ENCODE measurements at places on chromosomes 4 and X.

DNA sequence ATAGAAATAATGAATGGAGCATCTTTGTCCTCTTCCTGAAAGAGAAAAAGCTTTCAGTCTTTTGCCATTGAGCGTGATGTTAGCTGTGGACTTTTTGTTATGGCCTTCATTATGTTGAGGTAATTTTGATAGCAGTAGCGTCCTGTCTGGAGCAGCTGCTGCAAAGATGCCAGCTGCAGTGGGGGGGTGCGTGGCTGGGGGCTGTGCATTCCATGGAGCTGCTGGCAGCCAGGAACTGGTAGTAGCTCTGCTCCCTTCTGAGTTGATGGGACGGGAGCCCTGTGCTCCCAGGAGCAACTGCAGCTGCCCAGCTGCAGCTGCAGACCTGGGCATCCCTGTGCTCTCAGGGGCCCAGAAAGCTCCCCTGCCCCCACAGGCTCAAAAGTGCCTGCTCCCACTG lies 50.4 kb downstream of the CCDC160 start:
- no peak for DNase-seq

- no peak for DNase-seq
Measured at GRCh38 chrX:1213971-1214370, 1.5 kb upstream of the CRLF2 start.

DNA sequence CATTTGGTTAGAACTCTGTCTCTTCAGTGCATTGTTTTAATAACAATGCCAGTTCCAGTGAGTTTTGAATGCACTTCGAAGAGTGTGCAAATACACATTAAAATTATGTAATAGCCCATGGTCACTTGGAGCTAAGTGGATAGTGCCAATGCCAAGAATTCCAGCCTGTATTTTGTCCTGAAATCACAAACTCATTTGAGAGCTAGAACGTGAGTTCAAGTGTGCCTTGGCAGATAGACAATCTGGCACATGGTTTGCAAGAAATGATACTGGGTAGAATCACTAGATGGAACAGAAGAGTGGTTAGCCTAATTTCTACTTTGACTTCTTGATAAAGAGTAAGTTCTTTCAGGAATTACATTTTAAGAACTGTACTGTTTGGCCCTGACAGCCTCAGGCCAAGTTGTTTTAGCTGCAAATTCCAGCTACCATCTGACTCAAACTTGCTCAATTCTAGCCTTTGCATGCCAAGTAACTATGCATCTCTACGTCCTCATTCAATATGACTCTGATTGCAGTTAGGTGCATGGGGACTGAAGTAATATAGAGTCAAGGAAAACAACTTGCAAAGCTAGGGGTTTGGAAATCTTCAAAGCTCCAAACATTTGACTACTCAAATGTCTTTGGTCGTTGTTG lies 131.9 kb upstream of the SMIM31 start:
- DNase-seq: no peak

- DNase-seq: no peak
Measured at GRCh38 chrX:15755091-15755490, 17.0 kb downstream of the CA5B start.

DNA sequence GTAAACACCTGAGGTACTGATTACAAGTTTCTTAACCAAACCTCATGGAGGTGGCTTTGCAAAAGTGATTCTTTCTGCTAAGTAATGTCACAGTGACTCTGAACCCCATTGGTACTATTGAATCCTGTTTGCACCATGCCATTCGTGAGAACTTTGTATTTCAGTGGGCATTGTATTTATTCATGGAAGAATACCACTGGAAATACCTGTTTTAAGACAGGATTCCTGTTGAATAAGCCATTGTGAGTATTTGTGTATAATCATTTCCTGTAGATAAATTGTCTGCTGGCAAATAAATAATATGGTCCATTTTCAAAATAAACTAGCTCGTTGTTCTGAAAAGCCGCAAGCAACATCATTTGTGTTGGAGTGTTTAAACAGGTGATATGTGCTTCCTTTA lies 136.4 kb upstream of the GUCY1A1 start:
- DNase-seq: no peak

DNA sequence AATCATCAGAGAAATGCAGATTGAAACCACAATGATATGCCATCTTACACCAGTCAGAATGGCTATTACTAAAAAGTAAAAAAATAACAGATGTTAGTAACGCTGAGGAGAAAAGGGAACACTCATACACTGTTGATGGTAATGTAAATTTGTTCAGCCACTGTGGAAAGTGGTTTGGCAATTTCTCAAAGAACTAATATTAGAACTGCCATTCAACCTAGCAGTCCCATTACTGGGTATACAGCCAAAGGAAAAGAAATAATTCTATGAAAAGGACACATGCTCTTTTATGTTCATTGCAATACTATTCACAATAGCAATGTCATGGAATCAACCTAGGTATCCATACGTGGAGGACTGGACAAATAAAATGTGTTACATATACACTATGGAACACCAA lies 566.3 kb downstream of the STPG2 start:
- DNase-seq: no peak

GRCh38 chr4:184032091-184032490 lies 127.0 kb downstream of the STOX2 start:
- no peak for DNase-seq

- DNase-seq: no peak
Measured at GRCh38 chrX:97743014-97743413, 859.3 kb downstream of the RPA4 start.

DNA sequence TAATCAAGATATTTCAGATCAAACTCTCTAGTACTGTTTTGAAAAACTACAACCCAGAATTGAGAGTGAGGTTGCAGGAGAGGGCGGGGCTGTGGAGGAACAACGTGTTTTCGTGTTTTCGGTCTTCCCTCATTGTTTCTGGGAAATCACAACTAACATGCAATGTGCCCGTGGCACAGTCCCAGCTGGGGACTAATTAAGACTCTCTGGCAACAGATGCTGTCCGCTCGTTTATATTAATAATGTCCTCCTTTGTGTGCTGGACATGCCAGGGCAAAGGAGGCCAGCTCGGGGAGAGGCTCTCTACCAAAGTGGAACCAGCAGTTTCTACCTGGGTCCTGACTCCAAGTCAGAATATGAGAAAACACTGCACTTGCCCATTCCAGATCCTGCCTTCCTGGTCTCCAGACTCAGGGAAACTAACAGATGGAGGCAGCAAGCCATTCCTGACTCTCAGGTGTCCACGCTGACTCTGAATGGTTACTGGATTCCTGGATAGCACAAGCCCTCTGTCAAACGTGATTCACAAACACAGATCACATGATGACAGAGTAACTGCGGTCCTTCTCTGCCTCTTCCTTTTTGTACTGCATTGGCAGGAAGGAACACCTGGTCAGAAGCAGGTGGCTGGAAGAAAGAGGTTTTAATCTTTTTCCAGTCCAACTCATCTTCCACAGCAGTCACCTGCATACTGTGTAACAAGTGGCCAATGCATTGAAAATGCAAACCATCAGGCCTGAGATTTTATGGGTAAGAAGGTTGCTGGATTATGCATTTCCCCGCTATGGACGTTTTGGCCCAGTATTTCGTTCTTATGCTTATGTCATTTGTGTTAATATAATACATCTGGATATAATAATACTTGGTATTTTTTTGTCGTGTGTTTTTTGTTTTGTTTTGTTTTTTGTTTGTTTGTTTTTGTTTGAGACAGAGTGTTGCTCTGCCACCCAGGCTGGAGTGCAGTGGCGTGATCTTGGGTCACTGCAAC lies 65.0 kb downstream of the COQ2 start:
- DNase-seq: no peak

DNA sequence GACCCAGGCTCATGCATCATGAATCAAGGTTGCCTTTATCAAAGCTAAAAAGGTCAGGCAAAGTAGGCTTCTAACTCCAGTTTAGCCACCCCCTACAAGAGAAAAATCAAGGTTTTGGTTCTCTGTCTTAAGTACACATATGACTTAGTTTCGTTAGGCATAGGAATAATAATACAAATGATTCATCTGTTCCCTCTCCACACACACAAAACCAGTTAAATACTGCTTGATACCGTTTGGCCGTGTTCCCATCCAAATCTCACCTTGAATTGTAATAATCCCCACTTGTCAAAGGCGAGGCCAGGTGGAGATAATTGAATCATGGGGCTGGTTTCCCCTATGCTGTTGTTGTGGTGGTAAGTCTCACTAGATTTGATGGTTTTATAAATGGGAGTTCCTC lies 226.2 kb downstream of the HS6ST2 start:
- no peak for DNase-seq

DNA sequence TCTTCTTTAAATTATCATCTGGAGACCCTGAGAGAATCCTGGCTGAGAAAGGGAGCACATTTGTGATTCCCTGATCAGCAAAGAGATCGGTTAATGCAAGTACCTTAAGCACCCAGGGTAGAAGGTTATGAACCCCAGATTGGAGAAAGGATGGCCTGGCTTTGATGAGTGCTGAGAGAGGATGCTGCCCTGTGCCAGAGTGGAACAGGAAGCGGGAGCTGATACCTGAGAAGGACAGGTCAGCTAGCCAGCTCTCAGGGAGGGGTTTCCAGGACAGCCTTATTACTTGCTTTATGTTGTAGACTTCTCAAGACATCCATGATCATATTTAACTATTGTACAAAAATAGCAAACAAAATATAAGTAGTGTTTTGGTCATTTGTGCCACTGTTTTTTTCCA lies 141.9 kb downstream of the GATB start:
- DNase-seq: no peak

DNA sequence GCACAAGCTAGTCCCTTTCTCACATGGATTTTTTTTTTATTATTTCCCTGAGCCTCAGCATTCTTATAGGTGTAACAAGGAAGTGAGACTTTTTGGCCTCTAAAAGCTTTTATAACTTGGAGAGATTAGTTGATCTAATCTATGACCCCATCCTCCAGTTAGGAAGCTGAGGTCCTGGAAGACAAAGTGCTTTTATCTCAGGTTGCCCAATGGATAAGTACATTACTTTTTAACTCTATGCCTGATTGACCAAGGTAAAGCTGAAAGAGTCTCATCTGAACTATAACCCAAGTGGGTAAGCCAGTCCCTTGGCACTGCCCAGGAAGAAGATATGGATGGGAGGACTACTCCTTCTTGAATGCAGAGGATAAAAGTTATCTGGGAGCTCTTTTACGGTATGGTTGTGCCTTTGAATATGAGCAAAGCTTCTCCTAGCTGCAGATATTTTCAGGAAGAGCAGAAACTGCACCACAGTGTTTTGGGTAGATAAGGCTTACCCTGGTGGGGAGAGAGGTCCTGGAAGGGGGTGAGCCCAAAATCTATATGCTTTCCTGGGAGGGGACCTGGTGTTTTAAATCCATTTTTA lies 40.2 kb downstream of the VSIG4 start:
- no peak for DNase-seq

GRCh38 chr4:162015090-162015489 lies 148.7 kb downstream of the FSTL5 start:
- no peak for DNase-seq

DNA sequence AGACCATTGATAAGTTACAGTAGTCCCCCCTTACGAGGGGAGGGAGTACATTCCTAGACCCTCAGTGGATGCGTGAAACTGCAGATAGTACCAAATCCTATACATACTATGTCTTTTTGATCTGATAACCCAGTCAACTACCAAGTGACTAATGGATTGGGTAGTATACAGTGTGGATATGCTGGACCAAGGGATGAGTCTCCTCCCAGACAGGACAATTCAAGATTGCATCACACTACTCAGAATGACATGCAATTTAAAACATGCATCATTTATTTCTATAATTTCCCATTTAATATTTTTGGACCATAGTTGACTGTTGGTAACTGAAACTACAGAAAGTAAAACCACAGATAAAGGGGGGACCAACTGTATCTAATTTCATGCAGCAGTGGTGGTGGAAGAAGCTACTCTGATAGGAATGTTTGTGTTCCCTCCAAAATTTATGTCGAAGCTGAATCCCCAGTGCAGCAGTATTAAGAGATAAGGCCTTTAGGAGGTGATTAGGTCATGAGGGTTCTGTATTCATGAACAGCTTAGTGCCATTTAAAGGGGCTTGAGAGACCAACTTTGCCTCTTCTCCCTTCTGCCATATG lies 11.9 kb downstream of the HADH start:
- DNase-seq: no peak

GRCh38 chrX:1932231-1932630 lies 317.4 kb downstream of the ASMT start:
- DNase-seq: no peak

- DNase-seq: no peak
Measured at GRCh38 chr4:56241500-56241899, 145.8 kb downstream of the AASDH start.

- DNase-seq: no peak
Measured at GRCh38 chrX:77788050-77788449, 2.0 kb upstream of the ATRX start.

DNA sequence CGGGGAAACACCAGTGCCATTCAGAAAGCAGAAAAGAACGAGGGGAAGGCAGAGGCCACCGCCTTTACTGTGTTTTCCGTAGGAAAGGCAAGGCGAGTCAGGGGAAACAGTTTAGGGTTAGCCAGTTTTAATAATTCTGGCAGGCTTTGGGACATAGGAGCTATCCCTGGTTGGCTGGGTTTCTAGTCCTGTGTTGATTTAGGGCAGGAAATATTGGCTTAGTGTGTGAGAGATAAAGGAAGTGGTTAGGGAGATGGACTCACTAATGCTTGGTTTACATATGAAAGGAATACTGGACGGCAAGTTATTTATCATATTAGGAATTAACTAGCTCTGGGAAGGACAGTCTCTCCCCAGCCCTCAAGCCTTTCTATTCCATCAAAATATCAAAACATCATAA lies 53.1 kb downstream of the SYNPO2 start:
- DNase-seq: no peak

GRCh38 chrX:150482537-150483206 lies 85.7 kb upstream of the MTM1 start:
- DNase-seq: no peak

DNA sequence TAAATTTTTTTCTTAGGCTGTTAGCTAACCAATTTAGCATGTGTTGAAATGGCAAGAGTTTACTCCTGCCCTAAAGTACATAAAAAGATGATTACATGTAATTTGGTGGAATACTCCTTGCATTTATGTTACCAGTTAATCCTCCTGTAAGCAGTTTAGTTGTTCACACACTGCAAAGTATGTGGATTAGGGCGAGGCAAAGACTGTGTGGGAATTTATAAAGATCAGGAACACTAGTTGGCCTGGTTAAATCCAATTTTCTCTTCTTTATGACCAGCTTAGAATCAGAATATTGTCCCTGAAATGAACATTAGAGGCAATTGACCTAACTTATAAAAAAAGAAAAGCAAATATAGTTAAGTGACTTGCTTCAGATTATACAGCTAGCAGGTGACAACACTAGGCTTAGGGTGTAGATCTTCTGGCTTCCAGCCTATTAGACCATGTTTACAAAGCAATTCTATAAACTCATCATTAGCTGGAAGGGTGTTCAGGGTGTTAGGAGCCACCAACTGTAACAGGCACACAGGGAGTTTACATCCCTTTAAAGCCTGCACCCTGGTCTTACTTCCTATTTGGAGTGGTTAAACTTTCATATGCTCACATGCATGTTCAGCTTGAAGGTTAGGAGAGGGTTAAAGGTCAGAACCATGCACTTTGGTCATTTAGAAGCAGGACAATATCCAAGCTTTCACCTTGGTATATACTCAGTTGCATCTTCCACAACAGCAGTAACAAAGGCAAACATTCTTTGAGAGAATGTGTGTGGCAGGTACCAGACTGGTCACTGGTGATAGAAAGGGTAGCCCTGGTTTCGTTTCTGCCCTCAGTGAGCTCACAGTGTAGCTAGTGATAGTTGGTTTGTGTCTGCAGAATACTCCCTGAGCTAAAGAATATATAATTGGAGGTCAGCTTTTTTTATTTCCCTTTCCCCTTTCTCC lies 72.6 kb downstream of the GC start:
- no peak for DNase-seq

- no peak for DNase-seq
Measured at GRCh38 chr4:40003986-40004385, 26.3 kb upstream of the PDS5A start.

- DNase-seq: no peak
Measured at GRCh38 chr4:53005808-53006207, 143.7 kb downstream of the RASL11B start.

All from stimulated activated CD8-positive, alpha-beta memory T cell treated with anti-CD3 and anti-CD28 coated beads, Interleukin-4, amount 100 ng/mL, for 1 hour (primary cell).